ENCODE measurements at places on chromosomes 13 and 19. TPM values are rescaled to one million over a fixed set of nuclear protein-coding genes. Genes with fewer than 3 reads are reported as not detected.

The TMEM238 gene
- total RNA-seq: 5.9 TPM

The IRGC gene
- total RNA-seq: not detected

The CGB1 gene
- total RNA-seq: not detected

The KIR3DL2 gene
- total RNA-seq: not detected

The TNNI3 gene
- total RNA-seq: 8.4 TPM

The PRR19 gene
- 5.1 TPM for total RNA-seq

The SIGLEC8 gene
- total RNA-seq: not detected

The OR4F17 gene
- not detected for total RNA-seq
